Pancreas (tissue), 10 donors: ENCODE measurements at places on chromosomes 4 and X. TPM values are rescaled to one million over a fixed set of nuclear protein-coding genes. Genes with fewer than 3 reads are reported as not detected.

DNA sequence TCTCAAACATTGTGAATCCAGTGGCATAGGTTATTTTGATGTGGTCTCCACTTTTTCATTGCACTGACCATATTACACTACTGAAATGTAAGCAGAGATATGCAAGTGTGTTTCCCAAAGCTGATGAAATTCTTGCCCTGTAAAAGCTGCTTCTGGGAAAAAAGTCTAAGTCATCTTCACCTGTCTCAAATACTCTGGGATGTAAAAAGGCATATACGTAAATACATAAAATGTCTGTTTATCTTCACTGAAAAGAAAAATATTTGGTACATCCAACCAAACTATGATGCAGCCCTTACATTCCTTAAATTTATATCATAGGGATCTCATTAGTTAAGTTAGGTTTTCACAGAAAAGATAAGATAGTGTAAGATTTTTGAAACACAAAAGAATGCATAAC lies 7.9 kb downstream of the KDR start:
- H3K27me3 ChIP-seq, result no peaks in the 10 kb centered on the region
- H3K4me3 ChIP-seq, result no peak overlapping the region
- H3K4me1 ChIP-seq, result no peaks in the 10 kb centered on the region

DNA sequence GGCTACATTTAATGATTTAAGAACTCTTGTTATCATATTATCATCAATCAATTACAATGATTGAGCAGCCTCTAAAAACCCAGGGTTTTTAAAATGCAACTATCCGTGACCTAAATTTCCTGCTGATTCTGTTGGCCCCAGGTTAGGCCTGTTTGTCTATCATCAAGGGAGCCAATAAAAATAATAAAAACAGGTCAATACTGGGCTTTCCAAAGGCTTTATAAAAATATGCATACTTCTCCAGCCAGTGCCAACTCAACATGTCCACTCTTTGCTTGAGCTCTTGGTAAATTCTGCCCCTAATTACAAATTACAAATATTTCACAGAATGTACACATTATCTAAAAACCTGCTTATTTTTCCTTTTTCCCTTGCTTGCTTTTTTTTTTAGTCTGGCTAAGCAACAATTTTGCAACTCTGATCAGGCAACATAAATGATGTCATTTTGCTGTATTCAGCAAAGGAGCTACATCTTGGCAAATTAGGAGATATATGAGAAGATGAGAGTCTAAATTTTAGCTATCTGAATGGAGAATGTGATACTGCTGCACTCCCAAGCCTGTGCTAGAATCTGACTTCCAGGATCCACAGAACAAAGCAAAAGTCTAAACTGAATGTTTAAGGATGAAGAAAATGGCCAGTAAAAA lies 204.0 kb downstream of the SCFD2 start:
- no peak overlapping the region for H3K27ac ChIP-seq
- H3K4me3 ChIP-seq, result no peak overlapping the region
- H3K27me3 ChIP-seq, result no peaks in the 10 kb centered on the region
- DNase-seq, result no peak

DNA sequence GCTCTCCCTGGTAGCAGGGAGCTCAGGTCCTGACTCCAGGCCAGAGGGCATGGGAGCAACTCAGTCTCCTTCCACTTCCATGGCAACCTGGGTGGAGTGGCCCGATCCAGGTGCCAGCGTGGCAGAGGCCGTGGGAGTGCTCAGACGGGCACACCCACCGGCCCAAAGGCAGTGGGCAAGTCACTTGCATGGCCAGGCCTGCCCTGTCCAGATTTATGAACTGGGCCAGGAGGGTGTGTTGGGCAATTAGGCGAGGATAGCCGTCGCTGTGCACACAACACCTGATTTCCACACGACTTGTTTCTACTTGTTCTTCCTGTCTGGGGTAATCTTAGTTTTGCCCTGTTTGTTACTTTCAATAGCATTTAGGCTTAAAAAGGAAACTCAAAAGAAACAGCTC lies 55.5 kb upstream of the NYX start:
- no peaks in the 10 kb centered on the region for H3K27me3 ChIP-seq
- no peaks in the 10 kb centered on the region for H3K4me1 ChIP-seq
- no peak overlapping the region for H3K27ac ChIP-seq
- DNase-seq, result no peak
- no peaks in the 10 kb centered on the region for H3K36me3 ChIP-seq

DNA sequence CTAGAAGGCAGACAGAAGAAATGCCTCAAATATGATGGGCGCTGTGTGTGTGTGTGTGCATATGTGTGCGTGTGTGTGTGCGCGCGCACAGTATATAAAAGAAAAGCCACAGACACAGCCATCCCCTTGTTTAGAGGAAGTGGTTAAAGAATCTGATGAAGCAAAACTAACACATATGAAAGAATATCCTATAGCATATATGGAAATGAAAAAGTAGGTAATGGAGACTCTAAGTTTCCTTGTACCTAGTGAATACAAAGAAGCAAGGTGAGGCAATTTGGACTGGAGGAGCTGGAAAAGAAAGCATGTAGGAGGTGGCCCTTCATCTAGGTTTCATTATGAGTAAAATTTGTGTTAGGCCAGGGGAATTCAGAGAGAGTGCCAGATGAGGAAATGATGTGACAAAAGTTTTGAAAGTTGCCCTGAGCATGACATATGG lies 58.6 kb upstream of the MCF2 start:
- no peaks in the 10 kb centered on the region for H3K4me1 ChIP-seq
- no peak for DNase-seq
- no peaks in the 10 kb centered on the region for H3K27me3 ChIP-seq
- H3K36me3 ChIP-seq, result no peaks in the 10 kb centered on the region
- H3K27ac ChIP-seq, result no peak overlapping the region

Gene ZMAT1
- total RNA-seq, result 5.6 TPM

Gene GAGE12H
- not detected for total RNA-seq

GRCh38 chrX:148290931-148291330 lies 209.5 kb upstream of the AFF2 start:
- H3K27ac ChIP-seq, result no peak overlapping the region
- no peaks in the 10 kb centered on the region for H3K4me1 ChIP-seq
- H3K36me3 ChIP-seq, result no peaks in the 10 kb centered on the region
- no peak overlapping the region for H3K4me3 ChIP-seq
- no peak for DNase-seq

Gene MAGEB17
- 0.65 TPM for total RNA-seq

GRCh38 chr4:180314972-180315371 lies 1928.2 kb upstream of the TENM3 start:
- H3K4me1 ChIP-seq, result no peaks in the 10 kb centered on the region
- no peaks in the 10 kb centered on the region for H3K36me3 ChIP-seq
- no peak overlapping the region for H3K27ac ChIP-seq
- no peaks in the 10 kb centered on the region for H3K27me3 ChIP-seq
